SJSA1 (cell line): ENCODE measurements at places on chromosomes 3 and 15. TPM values are rescaled to one million over a fixed set of nuclear protein-coding genes. Genes with fewer than 3 reads are reported as not detected.
A peak's percentile ranks its signal among the peaks of the same experiment; 100 is the strongest.

- DNase-seq: no peak
These were observed 66.9 kb upstream of the SLC6A1 start for GRCh38 chr3:10925436-10926255.

DNA sequence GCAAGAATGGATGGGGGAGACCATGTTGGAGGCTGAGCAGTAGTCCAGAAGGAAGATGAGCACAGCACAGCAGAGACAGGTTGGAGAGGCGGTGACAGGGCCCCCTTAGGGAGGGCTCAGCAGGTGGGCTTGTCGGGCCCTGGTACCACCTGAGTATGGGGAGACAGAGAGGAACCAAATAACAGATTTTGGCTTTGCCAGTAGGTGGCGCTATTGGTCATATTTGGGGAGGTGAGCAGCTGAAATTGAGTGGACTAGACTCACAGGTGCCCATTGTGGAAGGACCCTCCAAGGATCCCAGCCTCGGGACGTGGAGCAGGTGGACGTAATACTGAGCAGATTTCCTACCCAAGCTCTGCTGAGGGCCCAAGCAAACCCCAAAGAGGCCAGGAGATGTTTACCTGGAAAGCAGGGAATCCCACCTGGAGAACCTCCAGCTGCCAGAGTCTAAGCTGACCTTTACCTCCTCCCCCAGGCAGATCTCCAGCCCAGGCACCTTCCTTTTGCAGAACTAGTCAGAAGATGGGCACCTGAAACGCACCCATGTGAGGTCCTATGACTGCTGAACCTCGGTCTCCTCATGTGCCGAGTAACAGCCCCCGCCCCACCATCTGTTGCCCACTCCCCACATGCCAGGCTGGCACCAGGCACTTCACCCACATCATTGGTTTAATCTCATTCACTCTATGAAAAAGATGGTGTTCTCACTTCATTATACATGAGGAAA lies 24.6 kb upstream of the CORO2B start:
- peak; percentile 54 for DNase-seq

GRCh38 chr3:43316783-43317460 lies 30.6 kb downstream of the SNRK start:
- no peak for DNase-seq

DNA sequence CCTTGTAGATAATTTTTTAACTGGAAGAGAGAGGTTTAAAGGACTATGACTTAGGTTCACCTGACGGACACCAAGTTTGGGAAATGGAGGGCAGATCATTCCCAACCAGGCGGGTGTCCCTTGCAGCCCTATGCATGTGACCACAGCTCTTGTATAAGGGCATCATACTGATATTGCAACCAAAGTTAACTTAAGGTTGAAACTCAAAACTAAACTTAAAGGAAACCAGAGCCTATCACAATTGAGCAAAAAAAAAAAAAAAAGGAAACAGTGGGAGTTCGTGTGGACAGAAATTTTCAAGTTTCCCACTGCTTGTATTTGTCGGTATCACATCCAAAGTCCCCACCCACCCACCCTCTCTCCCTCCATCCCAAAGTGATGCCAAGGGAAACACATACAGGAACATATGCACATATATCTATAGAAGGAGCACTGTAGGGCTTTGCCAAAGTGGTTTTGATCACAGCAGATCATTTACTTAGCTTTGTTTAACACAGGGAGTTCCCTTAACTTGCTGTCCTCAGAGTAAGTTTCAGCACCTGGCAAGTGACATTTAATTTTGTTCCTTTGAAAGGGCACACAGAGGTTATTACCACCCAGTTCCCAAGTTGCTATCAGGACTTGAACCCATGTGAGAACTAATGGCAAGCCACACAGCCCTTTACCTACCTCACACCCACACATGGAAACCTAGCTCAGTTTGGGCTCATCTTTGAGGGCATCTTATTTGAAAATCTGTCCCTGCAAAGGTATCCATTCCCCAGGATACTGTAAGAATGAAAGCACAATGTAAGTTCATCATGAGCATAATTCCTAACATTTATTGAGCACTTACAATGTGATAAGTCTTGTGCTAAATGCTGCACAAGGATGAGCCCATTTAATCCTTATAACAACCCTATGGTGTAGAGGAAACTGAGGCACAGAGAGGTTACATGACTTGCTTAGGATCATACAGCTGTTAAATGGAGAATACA lies 204.5 kb upstream of the CMC1 start:
- no peak for DNase-seq

The ZBTB11 gene
- total RNA-seq: 13.1 and 21.1 TPM in 2 replicates

The ARF4 gene
- 242 and 283 TPM in 2 replicates for total RNA-seq

The TTLL13 gene
- not detected in 2 replicates for total RNA-seq

- no peak for DNase-seq
These were observed 7.6 kb downstream of the SHF start for GRCh38 chr15:45180201-45180600.

DNA sequence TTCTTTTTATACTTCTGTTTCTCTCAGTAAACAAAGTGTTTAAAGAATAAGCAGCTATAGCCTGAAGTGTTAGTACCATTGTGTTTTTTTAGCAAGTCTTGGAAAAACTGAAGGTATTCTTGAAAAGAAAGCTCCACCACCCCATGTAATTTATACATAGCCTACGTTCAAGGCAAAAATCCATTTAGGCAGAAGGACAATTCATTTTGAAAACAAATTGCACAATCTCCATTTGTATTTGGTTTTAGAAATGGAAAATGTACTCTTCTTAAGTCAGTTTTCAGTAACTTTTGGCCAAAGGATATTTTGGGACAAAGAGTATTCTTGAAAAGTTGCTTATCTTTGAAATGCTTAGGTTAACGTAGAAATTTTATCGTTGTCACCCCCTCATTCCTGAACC lies 34.5 kb downstream of the PTPRG start:
- DNase-seq: no peak

DNA sequence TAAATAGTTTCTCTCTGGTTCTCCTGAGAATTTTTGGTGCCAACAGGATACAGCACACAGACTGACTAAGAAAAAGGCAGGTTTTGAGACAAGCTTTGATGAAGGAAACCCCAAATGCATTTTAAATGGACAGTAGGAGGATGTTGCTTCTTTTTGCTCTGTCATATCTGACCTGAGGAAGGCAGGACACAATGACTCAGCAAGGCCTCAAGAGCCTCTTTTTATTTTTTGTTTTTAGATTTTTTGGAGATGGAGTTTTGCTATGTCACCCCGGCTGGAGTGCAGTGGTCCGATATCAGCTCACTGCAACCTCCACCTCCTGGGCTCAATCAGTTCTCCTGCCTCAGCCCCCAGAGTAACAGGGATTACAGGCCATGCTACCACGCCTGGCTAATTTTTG lies 16.9 kb upstream of the KNG1 start:
- no peak for DNase-seq

The GPR149 gene
- total RNA-seq: not detected in 2 replicates

DNA sequence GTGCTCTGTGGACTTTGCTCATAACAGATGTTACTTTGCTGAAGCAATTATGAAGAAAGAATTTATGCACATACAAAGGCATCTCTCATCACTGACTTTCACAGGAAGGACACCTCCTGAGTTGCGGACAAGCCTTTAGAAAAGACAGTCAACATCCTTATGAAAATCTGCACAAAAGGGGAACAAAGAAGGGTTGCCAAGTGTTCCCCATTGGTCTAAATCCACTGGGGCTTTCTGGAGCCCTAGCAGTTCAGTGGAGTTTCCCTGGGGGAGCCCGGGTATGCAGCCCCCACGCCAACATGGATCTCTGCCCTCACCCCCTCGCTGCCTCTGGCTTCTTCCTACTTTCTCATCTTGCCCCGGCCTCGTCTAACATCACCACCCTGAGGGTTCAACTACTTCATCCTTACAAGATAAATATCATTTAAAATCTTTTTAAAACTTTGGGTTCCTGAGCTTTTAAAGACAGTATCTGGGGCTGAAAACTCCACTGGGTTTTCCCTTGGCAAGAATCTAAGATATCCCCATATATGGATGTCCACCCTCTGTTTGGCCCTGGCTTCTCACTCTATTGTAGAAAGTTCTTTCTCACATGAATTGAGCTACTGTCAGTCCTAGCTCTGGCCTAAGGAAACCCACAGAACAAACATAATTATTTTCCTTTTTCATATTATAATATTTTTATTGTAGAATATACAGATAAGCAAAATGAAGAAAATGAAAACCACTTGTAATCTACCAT lies 207.9 kb upstream of the RGMA start:
- peak; percentile 21 for DNase-seq

The FBN1 gene
- total RNA-seq: 352 and 372 TPM in 2 replicates

DNA sequence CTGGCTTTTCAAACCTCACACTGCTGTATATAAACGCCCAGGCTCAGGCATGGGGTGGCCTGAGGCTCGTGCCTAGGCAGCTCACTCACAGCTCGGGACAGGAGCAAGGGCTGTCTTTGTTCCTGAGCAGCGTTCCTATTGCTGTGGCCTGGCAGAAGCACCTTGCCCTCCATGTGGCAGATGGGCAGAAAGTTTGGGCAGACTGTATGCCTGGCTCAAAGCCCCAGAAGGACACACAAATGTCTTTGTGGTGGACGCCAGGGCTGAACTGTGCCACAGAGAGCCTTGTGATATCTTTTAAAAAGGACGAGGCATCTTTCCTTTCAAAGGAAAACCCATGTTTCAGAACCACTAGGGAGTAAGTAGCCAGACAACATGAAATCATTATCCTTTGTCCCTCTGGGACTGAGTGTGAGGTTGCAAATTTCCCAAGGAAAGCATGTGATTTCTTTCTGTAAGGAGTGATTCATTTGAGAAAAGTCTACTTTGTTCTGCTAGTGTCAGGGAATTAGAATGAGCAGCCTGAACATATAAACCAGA lies 29.3 kb upstream of the UBE2E1 start:
- peak; percentile 7 for DNase-seq

GRCh38 chr3:97967966-97968365 lies 4.3 kb downstream of the RIOX2 start:
- DNase-seq: no peak

The ALPK3 gene
- total RNA-seq: 0.03 TPM in 1 of 2 replicates, not detected in the other

GRCh38 chr3:13891492-13892073 lies 11.7 kb upstream of the WNT7A start:
- DNase-seq: no peak

- DNase-seq: no peak
These were observed 76.2 kb downstream of the NR2F2 start for GRCh38 chr15:96406701-96407100.

DNA sequence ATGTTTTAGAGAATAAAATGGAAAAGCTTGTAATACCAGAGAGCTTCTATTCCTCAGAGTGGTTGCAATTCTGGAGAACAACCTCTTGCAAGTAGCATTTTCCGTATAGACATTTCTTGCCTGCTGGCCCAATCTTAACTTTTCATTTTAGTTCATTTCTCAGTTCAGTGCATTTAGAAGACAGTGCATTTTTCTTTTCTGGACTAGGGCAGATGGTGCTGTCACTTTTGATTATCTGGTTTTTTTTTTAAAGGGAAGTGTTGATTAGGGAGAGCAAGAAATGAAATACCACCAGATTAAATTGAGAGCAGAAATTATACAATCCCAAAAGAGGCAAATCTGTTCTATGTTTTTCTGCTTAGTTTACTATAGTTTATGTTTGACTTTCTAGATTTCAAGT lies 172.7 kb downstream of the GHSR start:
- no peak for DNase-seq
